ENCODE measurements at places on chromosomes 5 and 9. TPM values are rescaled to one million over a fixed set of nuclear protein-coding genes. Genes with fewer than 3 reads are reported as not detected.

The ADGRD2 gene
- total RNA-seq = not detected

GRCh38 chr5:180021900-180022299, 49.7 kb downstream of the RNF130 start:
- peaks cover 29% of the 10 kb centered on the region for H3K4me1 ChIP-seq
- H3K27ac ChIP-seq = no peak overlapping the region
- H3K36me3 ChIP-seq = peaks cover 12% of the 10 kb centered on the region
- DNase-seq = no peak
- no peaks in the 10 kb centered on the region for H3K27me3 ChIP-seq
- H3K4me3 ChIP-seq = no peak overlapping the region

The DND1 gene
- 0.71 TPM for total RNA-seq

DNA sequence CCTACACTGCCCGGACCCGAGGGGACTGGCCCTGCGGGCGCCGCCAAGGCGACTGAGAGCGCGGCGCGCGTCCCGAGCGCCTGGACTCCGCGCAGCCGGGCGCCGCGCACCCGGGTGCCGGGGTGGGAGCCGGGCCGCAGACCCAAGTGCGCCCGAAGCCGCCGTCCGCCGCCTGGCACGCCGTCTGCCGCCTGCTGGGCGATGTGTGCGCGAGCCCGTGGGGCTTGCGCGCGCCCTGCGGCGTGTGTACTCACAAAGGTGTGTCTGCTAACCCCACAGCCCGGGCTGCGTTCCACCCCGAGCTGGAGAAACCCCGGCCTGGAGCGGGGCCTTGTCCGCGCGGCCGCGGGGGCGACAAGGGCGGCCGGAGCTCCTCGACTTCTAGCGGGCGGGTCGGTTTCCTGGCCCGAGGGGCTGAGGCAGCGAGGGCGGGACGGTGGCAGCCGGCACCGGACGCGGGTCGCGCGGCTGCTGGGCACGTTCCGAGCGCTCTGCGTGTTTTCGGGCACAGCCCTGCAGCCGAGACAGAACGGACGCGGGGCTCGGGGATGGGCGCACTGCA, 1.1 kb upstream of the ZSWIM6 start:
- peak; percentile 84 for DNase-seq
- peaks cover 19% of the 10 kb centered on the region for H3K27me3 ChIP-seq
- H3K36me3 ChIP-seq = no peaks in the 10 kb centered on the region
- peak overlapping the region; percentile 73 for H3K4me3 ChIP-seq
- H3K27ac ChIP-seq = peak overlapping the region; percentile 96
- peaks cover 13% of the 10 kb centered on the region for H3K4me1 ChIP-seq

DNA sequence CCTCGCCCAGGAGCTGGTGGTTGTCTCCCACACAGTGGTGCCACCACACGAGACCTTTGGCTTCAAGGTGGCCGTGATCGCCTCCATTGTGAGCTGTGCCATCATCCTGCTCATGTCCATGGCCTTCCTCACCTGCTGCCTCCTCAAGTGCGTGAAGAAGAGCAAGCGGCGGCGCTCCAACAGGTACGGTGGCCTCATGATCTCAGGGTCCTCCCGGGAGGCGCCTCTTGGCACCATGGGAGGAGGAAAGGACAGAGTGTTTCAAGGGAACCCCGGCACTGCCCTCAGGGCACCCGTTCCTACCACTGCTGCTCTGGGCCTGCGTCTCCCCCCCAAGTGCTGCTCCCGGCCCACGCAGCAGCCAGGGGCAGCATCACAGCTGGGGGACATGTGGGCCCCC, 18.2 kb upstream of the CARD19 start:
- H3K4me3 ChIP-seq = no peak overlapping the region
- no peaks in the 10 kb centered on the region for H3K27me3 ChIP-seq
- H3K27ac ChIP-seq = no peak overlapping the region
- peaks cover 5% of the 10 kb centered on the region for H3K4me1 ChIP-seq

The SURF6 gene
- 10.9 TPM for total RNA-seq

DNA sequence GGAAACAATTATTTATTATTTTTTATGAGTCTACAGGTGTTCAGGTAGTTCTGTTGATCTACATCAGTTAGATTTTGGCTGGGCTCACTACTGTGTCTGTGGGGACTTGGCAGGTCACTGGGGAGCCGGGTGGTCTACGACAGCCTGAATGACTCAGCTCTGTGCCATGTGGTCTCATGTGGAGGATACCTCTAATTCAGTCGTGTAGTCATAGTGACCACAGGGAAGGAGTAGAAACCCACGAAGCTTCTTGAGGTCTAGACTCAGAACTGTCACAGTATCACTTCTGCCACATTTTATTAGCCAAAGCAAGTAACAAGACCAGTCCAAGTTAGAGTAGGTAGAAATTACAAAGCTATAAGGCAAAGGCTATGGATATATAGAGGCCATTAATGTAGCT, 64.7 kb upstream of the GRAMD2B start:
- peaks cover 3% of the 10 kb centered on the region for H3K4me1 ChIP-seq
- H3K27ac ChIP-seq = no peak overlapping the region
- no peak for DNase-seq
- no peaks in the 10 kb centered on the region for H3K27me3 ChIP-seq

The PCDHGB3 gene
- total RNA-seq = 2.4 TPM

DNA sequence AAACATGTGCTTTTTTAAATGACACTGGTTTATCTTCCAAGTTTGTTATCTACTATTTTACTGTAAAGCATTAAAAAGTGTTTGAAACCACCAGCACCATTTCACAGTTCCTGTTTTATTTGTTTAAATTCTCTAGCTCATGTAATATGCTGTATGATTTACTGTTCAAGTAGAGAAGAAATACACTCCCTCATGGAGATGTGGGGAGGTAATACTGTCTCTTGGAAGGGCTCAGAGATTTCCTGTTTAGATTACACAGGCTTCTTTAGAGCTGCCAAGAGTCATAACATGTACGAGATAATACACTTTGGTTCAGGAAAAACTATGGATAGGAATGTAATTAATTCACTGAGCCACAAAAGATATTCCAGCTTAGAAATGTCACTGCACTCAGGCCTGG, 135.0 kb upstream of the CCDC152 start:
- peaks cover 7% of the 10 kb centered on the region for H3K4me1 ChIP-seq
- no peak for DNase-seq
- H3K4me3 ChIP-seq = no peak overlapping the region
- no peak overlapping the region for H3K27ac ChIP-seq
- H3K36me3 ChIP-seq = no peaks in the 10 kb centered on the region
- no peaks in the 10 kb centered on the region for H3K27me3 ChIP-seq

The SPATA31C1 gene
- not detected for total RNA-seq

GRCh38 chr9:80127920-80128319, 556.2 kb downstream of the TLE4 start:
- no peak for DNase-seq
- H3K27ac ChIP-seq = no peak overlapping the region
- H3K27me3 ChIP-seq = no peaks in the 10 kb centered on the region
- no peaks in the 10 kb centered on the region for H3K4me1 ChIP-seq
- H3K4me3 ChIP-seq = no peak overlapping the region

The GBA2 gene
- 71.4 TPM for total RNA-seq

DNA sequence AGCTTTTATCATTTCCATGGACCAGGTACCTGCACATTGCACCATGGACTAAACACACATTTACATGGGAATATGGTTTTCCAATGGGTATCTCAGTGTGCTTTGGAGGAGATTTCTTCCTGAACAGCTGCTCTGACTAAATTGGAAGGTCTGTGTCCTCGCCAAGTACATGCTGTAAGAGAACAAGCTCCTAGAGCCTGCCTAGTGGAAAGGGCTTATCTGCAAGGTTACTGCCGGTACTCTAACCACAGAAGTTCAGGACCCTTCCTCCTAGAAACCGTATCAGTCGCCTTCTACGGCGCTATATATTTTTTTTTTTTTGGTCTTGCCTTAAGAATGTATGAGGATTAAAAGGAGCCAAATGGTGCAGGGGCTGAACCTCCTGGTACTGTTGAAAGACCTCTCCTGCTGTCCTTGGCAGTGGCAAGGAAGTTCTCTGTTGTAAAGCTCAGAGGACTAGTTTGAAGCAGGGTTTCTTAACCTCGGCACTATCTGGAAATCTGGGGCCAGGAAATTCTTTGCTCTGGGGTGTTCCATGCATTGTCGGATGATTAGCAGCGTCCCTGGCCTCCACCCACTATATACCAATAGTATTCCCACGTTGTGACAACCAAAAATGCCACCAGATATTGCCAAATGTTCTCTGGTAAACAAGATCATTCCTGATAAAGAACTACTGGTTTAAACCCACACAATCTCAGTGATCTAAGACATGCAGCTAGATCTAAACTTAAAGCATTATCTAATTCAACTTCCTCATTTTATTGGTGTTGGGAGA, 107.4 kb downstream of the FBXO38 start:
- no peaks in the 10 kb centered on the region for H3K36me3 ChIP-seq
- H3K27ac ChIP-seq = no peak overlapping the region
- no peaks in the 10 kb centered on the region for H3K27me3 ChIP-seq
- H3K4me3 ChIP-seq = no peak overlapping the region
- H3K4me1 ChIP-seq = no peaks in the 10 kb centered on the region
- no peak for DNase-seq

Data from left lung (tissue), 14 donors.